ENCODE measurements at places on chromosomes 12 and 14.
A peak's percentile ranks its signal among the peaks of the same experiment; 100 is the strongest.

DNA sequence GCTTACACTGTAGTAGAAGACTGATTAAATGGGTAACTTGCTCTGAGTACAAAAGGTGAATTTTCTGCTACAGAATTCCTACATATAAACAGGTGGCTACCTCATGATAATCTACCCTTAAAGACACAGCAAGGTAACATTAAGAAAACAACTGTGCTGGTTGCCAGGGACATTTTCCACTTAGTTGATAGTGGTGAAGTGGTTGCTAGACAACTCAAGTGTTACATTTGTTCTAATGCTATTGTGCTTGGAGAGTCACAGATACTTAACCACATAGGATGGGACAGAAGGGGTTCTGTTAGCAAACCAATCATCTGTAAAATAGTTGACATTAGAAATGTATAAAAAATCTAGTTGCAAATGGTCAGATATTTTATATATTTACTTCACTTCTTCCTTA is 870.3 kb upstream of the SEL1L start:
- no peak for DNase-seq

DNA sequence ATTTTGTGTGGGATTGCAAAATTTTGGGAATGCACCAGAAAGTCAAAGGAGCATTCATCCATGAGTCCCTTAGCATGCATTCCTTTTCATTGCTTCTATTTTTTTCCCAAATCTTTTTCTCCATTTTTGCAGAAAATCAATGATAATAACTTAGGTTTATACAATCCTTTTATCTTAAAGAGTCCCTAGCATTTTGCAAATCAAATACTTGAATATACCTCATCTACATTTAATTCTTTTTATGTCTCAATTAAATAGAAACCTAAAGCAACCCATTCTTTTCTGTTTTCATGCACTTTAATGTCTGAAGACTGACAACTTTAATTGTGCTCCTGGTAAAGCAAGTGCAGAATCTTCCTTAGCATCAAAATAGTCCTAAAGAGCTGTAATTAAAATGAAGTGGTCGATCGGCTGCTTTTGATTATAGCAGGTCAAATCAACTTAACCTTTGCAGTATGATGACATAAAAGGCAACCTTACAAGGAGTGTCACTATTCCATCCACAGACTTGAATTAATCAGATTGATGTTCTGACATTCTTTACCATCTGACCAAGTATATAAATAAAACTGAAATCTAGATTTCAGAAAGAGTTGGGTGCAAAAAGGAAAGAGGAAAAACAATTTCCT is 168.4 kb downstream of the ALG10B start:
- DNase-seq, result no peak

DNA sequence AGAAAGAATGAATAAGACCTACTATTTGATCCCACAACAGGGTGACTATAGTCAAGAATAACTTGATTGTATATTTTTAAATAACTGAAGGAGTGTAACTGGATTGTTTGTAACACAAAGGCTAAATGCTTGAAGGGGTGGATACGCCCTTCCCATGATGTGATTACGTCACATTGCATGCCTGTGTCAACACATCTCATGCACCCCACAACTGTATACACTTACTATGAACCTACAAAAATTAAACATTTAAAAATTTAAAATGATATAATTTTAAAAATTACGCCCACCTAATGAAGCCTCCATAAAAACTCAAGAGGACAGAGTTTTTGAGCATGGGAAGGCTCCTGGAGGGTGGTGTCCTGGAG is 94.5 kb downstream of the SCARB1 start:
- no peak for DNase-seq

DNA sequence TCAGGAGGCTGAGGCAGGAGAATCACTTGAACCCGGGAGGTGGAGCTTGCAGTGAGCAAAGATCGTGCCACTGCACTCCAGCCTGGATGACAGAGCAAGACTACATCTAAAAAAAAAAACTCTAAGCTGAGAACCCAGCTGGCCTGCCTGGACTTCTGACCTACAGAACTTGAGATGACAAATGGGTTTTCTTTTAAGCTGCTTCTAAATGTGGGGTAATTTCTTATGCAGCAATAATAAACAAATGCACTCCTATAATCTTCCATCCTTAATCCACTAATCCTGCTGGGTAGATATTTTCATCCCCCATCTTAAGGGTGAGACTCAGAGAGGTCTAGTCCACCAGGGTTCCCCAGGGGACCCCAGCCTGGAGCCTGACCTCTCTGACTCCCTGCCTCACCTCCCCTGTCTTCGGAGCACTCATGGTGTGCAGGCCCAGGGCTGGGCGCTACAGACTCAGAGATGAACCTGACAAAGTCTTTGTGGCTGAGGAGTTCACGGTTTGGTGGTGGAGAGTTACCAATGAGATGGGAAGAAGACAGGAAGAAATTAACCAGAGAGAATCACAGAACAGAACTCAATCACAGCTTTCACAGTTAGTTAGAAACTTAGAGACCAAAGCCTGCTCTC is 39.7 kb upstream of the BDKRB2 start:
- DNase-seq, result no peak

DNA sequence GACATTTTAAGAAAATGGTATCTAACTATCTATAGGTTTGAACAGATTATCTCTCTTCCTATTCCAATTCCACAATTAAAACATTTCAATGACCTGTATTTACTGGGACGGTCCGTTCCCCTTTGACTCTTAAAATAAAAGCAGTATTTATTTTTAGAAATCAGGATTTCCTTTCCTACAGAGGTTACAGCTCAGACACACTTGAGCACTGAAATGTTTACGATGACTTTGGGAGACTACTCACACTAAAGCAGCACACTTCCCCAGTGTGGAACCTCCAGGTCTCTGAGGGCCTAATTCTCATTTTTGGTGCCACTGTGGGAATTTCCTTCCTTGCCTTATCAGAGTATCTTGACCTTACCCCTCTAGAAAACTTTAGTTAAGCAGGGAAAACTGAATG is 181.8 kb downstream of the PRKD1 start:
- no peak for DNase-seq

DNA sequence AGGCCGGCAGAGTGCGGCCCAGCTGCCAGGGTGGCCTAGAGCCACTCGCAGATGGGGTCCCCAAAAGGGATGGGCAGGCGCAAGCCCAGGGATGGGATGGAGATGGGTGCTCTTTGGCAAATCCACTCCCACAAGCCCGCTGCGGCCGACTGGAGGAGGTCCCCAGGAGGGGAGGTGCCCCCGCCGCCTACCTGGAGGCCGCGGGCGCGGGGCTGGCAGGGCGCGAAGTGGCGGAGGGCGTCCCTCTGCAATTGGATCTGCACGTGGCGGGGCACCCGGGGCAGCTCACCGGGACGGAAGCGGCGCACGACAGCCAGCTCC is 730 bp downstream of the PPP1R3E start:
- DNase-seq, result no peak

DNA sequence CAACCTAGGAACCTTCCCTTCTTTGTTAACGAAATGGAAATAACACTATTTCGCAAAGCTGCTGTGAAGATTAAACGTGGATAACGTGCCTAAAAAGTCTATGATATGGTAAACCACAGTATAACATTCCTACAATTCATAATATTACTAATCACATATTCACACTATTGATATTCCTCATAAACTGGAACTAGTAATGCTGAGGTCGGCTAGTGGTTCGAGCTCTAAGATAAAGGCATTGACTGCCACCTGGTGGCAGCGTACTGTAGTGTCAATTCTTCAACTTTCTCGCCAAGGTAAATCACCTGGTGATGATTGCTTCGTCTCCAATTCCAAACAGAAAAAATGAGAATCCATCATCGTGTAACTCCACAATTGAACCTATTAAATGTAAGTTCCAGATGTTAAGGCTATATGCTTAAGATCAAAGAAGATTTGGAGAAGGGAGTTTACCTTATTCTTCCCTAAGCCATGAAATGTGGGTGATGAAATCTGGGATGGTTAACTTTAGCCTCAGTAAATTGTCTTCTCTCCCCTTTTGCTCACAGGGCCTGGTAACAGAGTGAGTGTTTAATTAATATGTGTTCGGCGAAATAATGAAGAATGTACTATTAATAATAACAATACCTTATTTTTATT is 197.5 kb upstream of the TMEM132C start:
- DNase-seq, result no peak

DNA sequence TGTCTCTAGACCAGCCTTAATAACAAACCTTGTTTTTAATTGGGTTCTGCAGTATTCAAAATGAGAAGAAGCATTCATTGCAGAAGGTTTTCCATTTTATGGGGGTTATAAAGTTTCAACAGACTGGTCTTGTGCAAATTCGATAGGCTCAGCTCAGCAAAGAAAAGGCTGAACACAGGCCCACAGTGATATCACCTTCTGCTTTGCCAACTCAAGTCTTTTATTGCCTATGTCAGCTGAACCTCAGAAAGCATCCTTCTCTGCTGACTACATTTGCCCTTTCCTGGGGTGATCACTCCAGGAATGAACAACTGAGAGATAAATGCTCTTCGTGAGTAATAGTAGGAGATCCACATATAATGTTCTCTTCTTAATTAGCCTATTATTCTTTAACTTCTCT is 134.5 kb upstream of the CCDC175 start:
- DNase-seq, result no peak

GRCh38 chr14:65170768-65171507 is 68.6 kb upstream of the MAX start:
- DNase-seq, result peak; percentile 0

DNA sequence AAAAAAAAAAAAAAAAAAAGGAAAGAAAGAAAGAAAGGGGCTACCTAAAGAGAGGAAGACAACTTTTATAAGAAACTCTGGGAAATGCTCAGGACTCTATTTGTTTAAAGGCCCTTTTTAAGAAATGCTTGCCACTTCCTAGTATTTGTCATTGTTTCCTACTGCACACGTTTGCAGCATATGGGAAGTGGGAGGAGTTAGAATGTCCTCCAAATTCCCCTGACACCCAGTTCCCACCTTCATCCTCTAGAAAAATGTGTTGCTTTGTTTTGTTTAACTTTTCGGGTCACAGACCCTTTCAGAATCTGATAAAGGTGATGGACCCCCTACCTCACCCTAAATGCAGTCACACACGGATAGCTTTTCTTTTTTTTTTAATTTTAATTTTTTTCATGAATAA is 40.8 kb downstream of the NINJ2 start:
- DNase-seq, result no peak

- DNase-seq, result no peak
These were observed 290.7 kb upstream of the TMPO start for GRCh38 chr12:98224584-98225221.

DNA sequence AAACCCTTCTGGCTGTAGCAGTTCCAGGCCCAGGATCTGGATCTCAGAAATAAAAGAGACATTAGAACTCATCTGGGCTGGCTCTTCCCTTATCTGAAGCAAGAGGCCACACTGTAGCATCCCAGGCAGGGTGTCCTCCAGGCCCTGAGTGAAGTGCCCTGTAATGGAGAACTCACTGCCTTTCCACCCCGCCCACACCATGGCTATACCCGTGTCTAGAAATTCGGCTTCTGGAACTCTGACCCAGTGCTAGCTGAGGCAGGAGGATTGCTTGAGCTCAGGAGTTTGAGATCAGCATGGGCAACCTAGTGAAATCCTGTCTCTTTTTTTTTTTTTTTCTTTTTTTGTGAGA is 23.5 kb upstream of the PLEKHG3 start:
- no peak for DNase-seq

DNA sequence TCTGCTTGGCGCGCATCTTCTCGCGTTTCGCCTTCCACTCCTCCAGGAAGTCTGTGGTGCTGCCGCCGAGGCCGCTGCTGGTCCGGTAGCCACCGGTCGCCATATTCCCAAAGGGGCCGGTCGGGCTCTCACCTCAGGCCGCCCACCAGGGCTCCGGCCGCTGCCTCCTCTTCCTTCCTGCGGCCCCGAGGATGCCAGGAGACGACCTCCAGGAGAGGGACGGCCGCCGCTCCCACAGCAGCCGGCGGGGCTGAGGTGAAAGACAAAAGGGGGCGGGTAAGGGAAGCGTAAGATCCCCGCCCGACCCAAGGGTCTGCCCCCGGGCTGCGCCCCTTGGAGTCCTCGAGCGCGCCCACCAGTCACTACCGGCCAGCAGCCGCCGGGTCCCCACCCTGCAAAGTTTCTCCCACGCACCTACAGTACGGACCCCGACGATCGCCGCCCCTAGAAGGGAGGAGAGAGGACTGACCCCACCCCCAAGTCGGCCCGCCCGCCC is 574 bp downstream of the PAWR start:
- no peak for DNase-seq

GRCh38 chr12:93338598-93338997 is 39.1 kb upstream of the NUDT4 start:
- DNase-seq, result no peak

GRCh38 chr12:106301241-106301610 is 1.3 kb upstream of the TCP11L2 start:
- DNase-seq, result no peak

DNA sequence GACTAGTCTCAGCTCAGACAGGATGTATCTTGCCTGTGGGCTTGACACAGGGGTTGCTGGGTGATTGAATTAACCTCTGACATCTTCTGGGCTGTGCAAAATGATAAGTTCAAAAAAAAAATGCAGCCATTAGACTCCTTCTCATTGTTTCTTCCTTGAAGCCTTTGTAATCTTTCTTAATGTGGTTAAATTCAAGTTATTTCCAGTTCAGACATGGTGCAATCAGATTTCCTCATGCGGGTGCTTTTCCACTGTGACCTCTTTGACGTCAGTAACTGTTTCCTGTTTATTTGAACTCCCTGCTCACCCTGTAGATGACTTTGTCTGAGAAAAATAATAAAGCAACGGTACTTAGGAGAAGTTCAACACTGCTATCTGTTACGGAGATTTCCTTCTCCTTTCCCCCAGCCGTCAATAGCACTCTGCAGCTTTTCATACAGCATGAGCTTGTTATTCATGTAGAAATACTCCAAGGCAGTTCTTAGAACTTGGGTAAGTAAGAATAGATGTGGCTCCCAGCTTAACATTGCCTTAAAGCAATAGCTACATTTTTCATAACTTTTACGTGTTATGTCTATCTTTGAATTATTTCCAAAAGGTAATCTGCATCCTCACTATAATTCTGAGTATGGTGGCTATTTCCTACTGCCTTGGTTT is 155.5 kb downstream of the PRKCH start:
- DNase-seq, result no peak

GRCh38 chr12:18387706-18388105 is 126.4 kb downstream of the PIK3C2G start:
- no peak for DNase-seq

GRCh38 chr14:102594514-102595175 is 2.2 kb downstream of the RCOR1 start:
- peak; percentile 16 for DNase-seq

DNA sequence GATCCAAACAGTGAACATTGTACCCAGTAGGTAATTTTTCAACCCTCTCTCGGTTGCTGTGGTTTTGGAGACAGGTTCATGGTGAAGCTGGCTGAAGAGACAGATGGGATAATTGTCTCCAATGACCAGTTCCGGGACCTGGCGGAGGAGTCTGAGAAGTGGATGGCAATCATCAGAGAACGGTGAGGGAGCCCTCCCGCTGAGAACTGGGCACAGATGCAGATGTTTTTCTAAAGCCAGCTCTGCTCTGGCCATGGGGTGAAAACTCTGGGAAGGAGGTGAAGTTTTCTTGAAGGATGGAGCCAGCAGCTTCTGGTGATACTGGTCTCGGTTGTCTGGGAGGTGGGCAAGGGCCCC is 6.2 kb downstream of the KHNYN start:
- DNase-seq, result no peak

GRCh38 chr14:91875525-91876286 is 8.4 kb upstream of the TC2N start:
- DNase-seq, result no peak

GRCh38 chr14:101824339-101824727 is 62.8 kb downstream of the PPP2R5C start:
- no peak for DNase-seq

- no peak for DNase-seq
These were observed 25.0 kb downstream of the PDZRN4 start for GRCh38 chr12:41213107-41213506.
